Activated CD4-positive, alpha-beta T cell treated with anti-CD3 and anti-CD28 coated beads, Interleukin-2, amount 50 U/mL, for 1 hour (primary cell): ENCODE measurements at places on chromosomes 13 and 19.

GRCh38 chr19:20078581-20079031 is 806 bp downstream of the ZNF90 start:
- DNase-seq = no peak

GRCh38 chr19:2615782-2616181 is 86.7 kb downstream of the GNG7 start:
- no peak for DNase-seq

DNA sequence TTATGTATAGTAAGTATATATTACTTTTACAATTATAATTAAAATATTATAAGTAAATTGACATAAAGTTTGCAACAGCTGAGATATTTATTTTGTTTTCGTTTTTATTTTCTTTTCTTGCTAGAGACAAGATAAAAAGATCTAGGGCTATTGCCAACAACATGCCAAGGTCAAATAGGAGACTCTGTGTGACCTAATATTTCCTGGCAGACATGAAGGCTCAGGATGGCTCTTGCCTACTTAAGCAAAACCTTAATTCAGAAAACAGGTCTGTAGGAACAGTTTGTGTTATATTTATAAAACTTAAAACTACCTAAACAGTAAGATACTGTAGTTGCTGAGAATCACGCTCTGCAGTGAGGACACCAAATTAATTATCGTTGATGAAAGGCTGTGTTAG is 145.2 kb downstream of the RFC3 start:
- DNase-seq = no peak

GRCh38 chr13:32316501-32316900 is 1.2 kb downstream of the BRCA2 start:
- no peak for DNase-seq

DNA sequence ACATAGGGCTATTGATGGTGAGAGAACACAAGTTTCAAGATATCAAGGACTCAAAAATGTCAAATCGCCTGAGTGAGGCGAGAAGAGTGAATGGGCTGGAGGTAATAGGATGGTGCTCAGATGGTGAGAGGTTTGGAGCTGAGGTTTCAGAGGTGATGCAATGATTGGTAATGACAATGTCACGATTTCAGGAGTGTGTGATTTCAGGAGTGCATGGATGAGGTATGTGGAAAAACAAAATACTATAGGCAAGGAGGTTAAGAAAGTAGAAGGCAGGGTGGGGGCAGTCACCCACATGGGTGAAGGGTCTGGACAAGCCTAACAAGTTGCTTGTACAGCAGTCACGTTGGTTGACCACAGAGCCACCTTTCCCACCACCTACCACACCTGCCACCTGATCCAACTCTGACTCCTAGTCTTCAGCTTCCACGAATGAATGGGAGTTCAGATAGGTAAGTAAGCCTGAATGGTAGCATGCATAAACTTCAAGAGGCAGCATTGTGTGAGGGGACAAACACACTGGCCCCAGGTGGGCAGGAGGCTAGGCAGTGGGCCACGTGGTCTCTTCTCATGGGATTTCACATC is 71.5 kb downstream of the RUBCNL start:
- no peak for DNase-seq

- DNase-seq = no peak
Measured at GRCh38 chr19:16847430-16847829, 18.2 kb downstream of the SIN3B start.

DNA sequence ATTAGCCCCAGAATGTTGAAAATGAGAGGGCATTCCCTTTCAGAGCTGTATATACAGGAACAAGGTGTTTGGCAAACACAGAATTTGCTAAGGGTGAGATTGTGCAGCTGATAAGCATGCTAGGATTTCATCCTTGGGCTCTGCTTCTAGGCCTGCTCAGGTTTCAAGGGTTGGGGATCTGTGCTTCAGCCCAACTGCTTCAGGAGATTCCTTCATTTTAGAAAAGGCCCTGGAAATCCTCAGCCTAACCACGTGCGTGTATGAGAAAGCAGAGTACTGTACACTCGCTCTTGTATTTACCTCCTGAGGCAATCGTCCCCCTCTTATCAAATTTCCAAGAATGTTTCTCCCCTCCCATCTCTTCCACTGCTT is 291.6 kb upstream of the ARGLU1 start:
- DNase-seq = no peak

- no peak for DNase-seq
Measured at GRCh38 chr13:31848621-31849020, 109.3 kb downstream of the RXFP2 start.

DNA sequence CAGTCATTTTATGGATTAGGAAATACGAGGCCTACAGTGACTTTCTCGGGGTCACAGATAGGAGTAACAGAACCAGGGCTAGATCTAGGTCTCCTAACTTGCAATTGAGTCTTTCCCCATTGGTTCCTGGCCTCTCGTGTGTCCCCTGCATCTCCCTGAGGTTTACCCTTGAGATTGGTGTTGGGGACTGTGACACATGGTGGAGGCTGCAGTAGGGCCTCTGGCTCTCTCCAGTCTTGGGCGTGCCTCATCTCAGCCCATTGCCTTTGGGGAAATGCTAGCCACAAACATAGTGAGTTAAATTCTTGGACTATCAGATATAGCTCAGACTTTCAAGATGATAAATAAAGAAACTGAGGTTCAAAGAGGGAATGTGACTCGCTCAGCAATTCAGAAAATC is 212.1 kb downstream of the KCNRG start:
- DNase-seq = no peak

DNA sequence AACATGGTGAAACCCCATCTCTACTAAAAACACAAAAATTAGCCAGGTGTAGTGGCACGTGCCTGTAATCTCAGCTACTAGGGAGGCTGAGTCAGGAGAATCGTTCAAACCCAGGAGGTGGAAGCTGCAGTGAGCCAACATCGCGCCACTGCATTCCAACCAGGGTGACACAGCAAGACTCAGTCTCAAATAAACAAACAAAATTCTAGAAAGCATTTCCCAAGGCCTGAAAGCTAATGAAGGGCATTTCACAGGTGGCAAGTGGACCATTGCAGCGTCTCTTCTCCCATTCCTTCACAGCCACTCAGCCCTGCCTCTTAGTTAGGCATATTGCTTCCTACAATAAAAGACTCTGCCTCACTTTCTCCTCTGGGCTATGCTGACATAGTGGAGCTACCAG is 13.5 kb upstream of the RXFP2 start:
- DNase-seq = no peak
